Right ventricle myocardium superior (tissue), 1 donor: ENCODE measurements at places on chromosomes 6 and 20. TPM values are rescaled to one million over a fixed set of nuclear protein-coding genes. Genes with fewer than 3 reads are reported as not detected.
A peak's percentile ranks its signal among the peaks of the same experiment; 100 is the strongest.

Gene MLN
- total RNA-seq, result not detected

Gene MAPK13
- total RNA-seq, result 0.32 TPM

Gene PRICKLE4
- 4.0 TPM for total RNA-seq

Gene HACE1
- total RNA-seq, result 5.8 TPM

DNA sequence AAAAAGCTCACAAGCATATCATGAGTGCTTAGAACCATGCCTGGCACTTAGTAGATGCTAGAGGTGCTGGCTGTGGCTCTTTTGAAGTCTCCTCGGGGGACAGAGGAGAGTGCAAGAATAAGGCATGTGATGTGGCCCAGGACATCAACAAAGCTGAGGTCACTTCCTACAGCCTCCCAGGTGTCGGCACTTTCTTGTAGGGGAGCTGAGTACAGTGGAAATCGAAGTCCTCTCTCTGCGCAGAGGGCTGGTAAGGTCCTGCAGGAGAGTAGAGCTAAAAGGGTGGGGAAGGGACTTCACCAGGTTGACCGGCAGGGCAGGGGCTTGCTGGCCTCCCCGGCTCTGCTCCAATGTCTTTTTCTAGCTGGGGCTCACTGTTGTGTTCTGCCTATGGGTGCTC lies 11.2 kb downstream of the SLC13A3 start:
- no peak for DNase-seq

- no peak for DNase-seq
Observed at GRCh38 chr6:168322966-168323365, 3.4 kb upstream of the DACT2 start.

- DNase-seq, result no peak
Observed at GRCh38 chr20:48722737-48723191, 105.0 kb downstream of the PREX1 start.

DNA sequence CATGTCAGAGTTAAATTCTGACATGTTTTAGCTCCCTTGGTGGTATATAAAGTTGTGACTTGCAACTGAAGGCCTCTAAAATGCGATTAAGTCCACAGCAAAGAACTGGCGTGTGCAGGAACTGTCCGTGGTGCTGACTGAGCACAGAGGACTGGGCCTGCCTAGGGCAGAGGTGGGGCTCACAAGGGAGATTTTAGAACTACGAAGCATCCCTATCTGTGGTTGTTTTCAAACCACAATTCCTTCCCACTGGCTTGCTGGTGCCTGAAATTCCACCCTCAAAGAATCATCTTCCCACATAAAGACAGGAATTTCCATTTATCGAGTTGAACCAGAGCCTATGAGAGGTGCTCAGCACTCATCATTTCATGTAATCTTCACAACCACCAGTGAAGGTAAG lies 30.1 kb downstream of the RIMS4 start:
- DNase-seq, result peak; percentile 48

- DNase-seq, result peak; percentile 66
Observed at GRCh38 chr20:2688041-2688591, 4.5 kb upstream of the EBF4 start.

DNA sequence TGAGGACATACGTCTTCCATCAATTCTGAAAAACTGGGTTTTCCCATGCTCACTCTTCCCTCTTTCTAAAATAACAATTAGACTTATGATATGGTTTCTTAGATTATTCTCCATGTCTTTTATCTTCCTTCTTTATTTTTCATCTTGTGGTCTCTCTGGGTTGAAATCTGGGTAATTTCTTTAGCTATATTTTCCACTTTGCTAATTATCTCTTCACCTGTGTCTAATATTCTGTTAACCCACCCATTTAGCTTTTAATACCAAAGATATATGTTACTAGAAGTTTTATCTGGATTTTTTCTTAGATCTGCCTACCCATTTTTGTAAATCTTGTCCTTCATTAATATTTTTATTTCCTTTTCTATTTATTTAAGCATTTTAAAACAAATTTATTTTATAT lies 121.8 kb downstream of the TENT5A start:
- no peak for DNase-seq

DNA sequence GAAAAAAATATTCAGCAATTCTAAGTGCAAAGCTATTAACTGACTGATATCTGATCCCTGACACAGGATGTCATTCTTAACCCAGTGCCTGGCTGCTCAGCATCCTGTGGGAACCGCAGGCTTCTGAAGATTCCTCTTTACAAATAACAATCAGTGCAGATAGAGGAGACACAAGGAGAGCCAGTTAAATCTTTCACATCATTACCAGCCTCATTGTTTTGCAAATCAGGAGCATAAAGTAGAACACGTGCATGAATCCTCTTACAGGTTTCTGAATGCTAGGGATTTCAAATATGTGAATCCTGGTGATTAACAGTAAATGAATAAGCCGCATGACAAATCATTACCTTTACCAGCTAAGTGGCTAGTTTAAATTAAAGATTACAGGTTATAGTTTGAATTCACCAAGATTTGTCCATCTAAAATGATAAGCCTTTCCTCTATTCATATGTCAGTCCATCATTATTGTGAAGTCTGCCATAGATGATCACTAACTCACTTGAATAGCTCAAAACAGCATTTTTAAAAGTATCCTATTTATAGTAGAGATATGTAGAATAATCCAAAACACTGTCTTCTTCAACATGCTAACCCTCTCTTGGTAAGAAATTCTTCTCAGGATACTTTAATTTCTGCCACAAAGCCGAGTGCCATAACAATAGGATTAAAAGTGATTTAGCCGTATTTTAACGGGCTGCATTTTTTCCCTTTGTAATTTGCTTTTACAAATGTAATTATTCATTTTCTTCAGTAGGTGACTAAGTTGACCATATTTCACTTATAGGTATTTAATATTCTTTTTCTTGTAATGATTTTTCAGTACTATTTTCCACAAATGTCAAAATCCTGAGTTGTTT lies 367.3 kb upstream of the EPHA7 start:
- DNase-seq, result no peak

- no peak for DNase-seq
Observed at GRCh38 chr6:47669684-47670513, 28.5 kb upstream of the ADGRF4 start.
